ENCODE measurements at places on chromosomes 4 and X. TPM values are rescaled to one million over a fixed set of nuclear protein-coding genes. Genes with fewer than 3 reads are reported as not detected.
A peak's percentile ranks its signal among the peaks of the same experiment; 100 is the strongest.

DNA sequence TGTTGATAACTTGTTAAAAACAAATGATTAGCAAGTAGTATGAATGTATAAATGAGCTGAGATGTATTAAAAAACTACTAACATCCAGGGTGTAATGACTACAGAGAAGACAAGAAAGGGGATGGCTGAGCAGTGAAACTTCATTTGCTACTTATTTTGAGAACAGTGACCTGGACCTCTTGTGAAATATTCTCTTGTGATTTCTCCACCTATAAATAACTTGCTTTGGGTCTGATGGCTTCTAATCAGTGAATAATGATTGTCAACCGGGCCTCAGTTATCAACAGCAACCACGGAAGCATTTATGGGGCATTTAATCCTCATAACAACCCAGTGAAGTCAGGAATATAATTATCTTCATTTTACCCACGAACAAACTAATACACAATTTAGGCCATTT is 154.2 kb upstream of the HAND2 start:
- no peak for DNase-seq

GRCh38 chr4:184298254-184298653 is 80.6 kb upstream of the ENPP6 start:
- no peak for DNase-seq

- DNase-seq = no peak
Measured at GRCh38 chr4:110617646-110618580, 5.0 kb downstream of the PITX2 start.

- peak; percentile 69 for DNase-seq
Measured at GRCh38 chr4:3442959-3443749, 1.4 kb downstream of the HGFAC start.

DNA sequence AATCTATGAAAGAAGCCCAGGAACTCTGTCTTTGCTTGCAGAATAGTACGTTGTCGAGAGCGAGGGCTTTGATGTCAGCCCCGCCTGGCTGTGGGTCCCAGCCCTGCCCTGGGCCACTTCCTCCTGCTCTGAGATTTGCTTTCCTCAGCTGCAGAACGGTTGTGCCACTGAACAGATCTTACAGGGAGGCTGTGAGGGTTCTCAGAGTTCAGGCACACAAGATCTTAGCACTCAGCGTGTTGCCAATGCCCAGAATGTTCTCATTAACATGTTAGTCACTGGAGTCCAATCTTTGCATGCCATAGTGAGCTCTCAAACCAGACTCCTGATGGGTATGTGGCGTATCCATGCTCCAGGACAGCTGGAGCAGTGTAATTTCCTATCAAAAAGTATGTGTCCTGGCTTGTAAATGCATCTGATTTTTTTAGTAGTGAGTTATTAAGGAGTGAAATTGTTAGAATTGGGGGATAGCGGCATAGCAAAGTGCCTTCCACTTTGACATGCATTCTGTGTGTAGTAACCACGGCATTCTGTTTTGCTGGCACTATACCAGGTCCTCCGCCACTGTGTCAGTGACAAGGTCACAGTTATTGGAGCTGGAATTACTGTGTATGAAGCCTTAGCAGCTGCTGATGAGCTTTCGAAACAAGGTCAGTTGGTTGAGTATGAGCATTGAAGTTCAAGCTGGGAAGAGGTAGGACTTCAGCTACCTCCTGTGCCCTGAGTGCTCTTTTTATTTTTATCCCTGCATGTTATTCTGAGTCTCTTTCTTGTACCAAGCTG is 31.6 kb downstream of the TKTL1 start:
- peak; percentile 60 for DNase-seq

BGN gene
- polyA plus RNA-seq = not detected

All from CD4-positive, alpha-beta memory T cell (primary cell).